Activated T-cell treated with anti-CD3 and anti-CD28 coated beads for 1 hour (primary cell): ENCODE measurements at places on chromosomes 7 and 10.

DNA sequence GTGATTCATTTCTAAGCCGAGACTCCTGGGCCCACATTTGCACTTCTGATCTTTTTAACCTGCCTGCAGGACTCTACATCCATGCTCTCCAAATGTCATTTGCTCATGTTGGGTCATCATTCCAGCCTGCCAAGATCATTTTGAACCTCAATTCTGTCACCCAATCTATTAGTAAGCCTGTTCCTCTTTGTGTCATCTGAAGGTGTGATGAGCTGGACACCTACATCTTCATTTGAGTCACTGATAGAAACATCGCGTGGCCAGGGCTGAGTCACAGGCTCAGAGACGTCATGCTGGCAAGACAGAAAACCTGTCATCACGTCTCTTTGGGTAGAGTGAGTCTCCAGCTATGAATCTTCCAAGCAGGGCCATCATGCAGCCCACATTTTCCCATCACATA lies 65.3 kb upstream of the SLF2 start:
- no peak for DNase-seq

- no peak for DNase-seq
Observed at GRCh38 chr10:113920875-113921274, 66.4 kb downstream of the NHLRC2 start.

GRCh38 chr10:21055339-21056135 lies 158.4 kb upstream of the NEBL start:
- DNase-seq = no peak

GRCh38 chr10:96789571-96790108 lies 42.5 kb upstream of the LCOR start:
- DNase-seq = no peak

DNA sequence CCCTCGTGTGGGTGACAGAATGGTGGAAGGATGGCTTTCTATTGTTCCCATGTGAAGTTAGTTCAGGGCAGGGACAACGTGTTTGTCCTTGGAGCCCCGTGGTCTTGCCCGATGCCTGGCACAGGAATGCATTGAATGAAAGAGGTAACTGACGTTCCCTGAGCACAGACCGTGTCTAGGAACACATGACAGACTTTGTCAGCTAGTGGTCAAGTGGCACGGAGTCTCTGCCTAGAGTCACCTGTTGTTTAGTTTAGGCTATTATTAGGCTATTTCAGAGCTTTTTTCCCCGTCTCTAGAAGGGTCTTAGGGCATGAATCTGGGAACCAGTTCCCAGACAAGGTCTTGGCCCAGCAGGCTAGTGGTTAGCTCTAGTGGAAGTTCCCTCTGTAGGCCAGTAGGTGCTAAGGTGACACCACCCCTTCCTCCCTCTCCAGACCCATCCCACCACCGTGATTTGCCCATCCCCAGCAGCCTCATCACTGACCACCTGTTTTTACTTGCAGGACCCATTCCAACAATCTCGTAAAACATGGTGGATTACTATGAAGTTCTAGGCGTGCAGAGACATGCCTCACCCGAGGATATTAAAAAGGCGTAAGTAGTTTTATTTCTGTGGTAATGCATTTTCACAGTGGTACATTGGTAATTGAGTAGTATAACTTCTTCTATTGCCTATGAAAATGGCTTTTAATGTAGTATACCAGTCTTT lies 21.4 kb downstream of the DNAJB6 start:
- DNase-seq = no peak

GRCh38 chr7:104136561-104136960 lies 71.3 kb downstream of the ORC5 start:
- no peak for DNase-seq

DNA sequence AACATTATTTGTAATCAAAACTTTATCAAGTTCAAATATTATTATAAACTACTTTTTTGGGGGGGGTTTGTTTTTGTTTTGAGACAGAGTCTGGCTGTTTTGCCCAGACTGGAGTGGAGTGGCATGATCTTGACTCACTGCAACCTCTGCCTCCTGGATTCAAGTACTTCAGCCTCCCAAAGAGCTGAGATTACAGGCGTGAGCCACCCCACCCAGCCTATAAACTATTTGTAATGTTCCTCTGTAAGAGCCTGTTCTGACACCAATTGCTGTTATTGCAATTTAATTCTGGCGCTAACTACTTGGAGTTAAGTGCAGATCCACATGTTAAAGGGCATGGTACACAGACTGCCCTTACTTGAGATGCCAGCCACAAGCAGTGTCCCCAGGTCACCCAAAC lies 478.1 kb upstream of the NRP1 start:
- DNase-seq = no peak

DNA sequence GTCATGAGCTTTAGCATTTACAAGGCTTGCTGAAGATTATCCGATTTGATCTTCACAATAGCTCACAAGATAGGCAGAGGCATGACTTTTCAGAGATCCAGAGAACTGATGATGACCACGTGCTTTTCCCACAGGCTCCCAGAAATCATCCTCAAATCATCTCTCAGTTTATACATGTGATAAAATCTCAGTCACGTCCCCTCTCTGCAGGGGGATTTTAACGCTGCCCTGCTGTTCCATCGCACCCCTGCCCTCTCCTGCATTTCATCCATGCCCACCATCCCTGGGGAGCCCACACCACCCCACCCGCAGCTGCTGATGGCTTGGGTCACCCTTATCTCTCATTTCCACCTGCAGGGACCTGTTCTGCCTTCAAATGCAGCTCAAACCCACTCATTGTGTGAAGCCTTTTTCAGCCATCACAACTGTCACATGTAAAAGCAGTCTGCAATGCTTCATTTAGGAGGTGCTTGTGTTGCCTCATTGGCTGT lies 141.8 kb downstream of the DIP2C start:
- DNase-seq = no peak

DNA sequence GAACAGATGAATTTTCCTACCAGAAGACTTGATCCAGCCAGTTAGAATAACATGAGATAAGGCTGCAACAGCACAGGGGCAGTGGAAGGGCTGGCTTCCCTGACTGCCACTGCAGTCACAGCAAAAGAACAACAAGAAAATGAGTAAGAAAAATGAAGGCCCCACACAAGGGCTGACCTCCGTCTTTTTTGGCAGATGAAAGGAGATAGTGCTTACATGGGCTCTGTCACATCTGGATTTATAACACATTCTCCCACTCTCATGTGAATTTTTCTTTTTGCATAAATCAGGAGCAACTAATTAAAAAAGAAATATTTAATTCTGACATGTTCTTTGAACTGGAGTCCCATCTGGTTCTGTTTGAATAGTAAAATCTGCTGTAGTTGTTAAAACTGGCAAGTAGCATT lies 99.6 kb downstream of the NRP1 start:
- DNase-seq = no peak

DNA sequence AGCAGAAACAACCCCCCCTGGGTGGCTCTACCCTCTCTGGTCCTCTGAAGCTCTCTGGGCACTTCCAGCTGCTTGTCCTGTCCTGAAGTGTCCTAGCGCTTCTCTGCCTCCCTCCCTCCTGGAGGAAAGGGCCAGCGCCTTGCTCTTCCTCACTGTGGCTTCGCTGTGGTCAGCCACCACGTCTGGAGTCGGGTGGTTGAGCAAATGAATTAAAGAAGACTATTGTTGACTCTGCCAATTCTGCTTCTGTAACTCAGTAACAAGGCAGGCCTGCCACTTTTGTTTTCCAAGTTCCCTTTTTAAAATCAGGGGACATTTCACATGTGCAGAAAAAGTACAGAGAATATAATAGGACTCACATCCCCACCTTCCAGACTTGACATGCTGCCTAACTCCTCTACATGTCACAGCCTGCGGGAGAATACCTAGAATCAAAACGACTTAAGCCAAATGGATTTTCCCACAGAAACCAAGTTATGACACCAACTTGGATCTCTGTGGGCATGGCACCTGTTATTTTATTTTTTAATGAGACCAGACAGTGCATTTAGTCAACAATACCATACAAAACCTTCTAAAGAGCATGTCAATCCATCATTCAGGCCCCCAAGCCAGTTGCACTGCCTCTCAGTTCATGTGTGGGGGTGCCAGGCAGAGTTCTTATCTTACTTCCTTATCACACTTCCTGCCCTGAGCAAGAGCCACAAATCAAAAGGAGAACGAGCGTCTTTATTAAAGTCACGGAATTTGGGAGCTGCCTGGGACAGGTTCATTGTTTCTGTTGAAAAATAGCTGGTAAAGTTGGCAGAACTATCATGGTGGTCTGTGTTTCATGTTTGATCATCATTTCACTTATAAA lies 6.8 kb downstream of the FFAR4 start:
- no peak for DNase-seq

- no peak for DNase-seq
Observed at GRCh38 chr10:128051548-128051947, 74.7 kb downstream of the MKI67 start.

DNA sequence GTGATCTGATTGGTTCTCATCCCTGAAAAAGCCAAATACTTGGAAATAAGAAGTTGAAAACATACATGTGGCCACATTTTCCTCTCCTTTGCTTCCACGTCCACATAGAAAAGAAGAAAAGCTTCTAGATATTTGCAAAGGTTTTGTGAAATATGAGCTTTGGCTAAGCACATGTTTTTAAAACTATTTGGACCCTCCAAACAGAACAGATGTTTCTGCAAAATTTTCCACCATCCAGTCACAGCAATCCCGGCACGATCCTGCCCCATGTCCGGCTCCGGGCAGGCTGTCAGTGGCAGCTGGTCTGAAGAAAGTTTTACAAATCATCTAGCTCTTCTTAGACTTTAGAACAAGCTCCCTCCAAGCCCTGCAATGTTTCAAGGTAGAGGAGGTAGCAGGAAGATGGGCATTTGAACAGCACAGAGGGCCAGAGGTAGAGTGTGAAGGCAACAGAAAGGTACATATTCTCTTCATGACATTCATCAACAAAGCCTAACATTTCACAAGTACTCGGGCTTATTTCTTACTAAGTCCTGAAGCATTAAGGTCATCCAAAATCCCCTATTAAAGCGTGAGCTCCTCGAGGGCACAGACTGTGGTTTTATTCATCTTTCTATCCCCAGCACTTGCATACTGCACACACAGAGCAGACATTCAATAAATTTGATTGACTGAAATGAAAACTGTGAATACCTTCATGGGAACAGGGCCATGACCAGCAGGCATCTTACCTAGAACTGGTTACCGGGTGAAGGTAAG lies 110.1 kb downstream of the JAZF1 start:
- no peak for DNase-seq

DNA sequence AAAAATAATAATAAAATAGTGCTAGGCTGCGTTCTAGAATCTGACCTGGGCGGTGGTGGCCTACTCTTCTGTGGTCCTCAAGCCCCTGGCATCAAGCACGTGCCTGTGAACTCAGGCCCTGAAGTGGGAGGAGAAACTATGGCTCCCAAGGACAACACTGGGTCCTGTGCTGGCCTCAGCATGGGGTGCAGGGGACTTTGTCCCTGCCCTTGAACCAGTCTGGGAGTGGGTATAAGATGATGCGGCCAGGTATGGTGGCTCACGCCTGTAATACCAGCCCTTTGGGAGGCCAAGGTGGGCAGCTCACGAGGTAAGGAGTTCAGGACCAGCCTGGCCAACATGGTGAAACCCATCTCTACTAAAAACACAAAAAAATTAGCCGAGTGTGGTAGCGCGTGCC lies 5.5 kb downstream of the ZP3 start:
- no peak for DNase-seq

DNA sequence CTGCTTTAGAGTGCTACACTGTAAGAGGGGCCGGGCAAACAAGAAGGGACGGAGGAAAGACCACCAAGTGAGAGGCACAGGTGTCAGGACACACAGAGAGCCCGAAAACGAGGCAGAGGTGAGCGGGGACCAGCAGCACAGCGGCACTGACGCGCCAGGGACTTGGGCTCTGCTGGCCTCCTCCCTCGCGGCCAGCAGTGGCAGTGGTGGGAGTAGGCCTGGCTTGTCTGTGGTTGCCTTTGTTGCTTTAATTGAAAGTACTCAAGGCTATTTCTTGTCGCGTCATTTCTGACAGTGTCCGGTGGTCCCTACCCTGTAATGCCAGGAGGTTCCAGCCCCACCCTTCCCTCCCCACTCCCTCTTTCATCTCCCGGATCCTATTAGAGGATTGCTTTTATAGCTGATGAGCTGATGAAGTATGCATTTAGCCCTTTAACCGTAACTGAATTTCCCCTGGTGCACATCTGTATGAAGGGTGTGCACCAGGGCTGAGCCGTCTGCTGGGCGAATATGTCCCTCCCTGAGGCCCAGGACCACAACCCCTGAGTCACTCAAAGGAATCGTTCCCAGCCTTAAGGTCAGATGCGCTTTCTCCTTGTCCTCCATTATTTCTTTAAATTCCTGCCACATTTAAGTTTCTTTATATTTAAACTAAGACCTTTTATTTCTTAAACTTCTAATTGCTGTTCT lies 39.5 kb upstream of the FAM20C start:
- DNase-seq = no peak

DNA sequence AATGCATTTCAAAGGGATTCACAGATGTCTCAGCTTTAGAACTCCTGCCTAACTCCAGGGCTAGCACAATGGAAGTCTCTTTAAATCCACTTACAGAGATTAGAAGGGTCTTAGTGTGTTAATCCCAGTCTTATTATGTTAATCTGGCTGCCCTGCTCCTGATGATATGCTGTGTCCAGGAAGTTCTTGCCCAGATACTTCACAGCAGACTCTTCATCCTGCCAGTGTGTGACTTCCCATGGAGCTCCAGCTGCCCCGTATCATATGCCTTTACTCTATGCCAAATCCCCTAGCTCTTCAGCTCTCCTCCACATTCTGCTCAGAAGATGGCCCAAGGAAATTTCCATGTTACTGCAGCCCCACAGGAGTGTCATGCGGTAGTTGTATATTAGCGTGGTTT lies 533.8 kb downstream of the GALNT17 start:
- DNase-seq = no peak

- DNase-seq = no peak
Observed at GRCh38 chr10:60820093-60820754, 41.9 kb downstream of the CDK1 start.

- DNase-seq = no peak
Observed at GRCh38 chr7:44283381-44284211, 41.8 kb downstream of the CAMK2B start.

- DNase-seq = no peak
Observed at GRCh38 chr10:1552881-1553670, 184.2 kb downstream of the ADARB2 start.

- DNase-seq = no peak
Observed at GRCh38 chr7:129376778-129377700, 57.2 kb upstream of the STRIP2 start.

DNA sequence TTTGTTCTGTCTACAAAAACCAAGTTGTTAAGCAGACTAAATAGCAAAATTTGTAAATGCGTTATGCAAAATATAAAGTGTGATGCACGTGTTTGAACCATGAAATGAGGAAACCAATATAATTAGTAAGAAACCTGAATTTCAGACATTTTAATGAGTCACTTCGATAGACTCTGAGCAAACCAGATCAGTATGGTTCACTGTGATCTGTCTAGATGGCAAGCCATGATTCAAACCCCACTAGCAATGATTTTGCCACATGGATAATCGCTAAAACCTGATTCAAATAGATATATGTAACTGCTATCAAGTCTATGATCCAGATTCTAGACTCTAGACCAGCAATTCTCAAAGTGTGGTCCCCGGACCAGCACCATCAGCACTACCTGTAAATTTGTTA lies 24.8 kb downstream of the ZC3HAV1 start:
- no peak for DNase-seq

GRCh38 chr10:98516352-98516751 lies 69.6 kb upstream of the HPS1 start:
- DNase-seq = no peak
